Epithelial cell of proximal tubule (primary cell): ENCODE measurements at places on chromosomes 2 and 18.

- DNase-seq, result no peak
Measured at GRCh38 chr18:50397023-50397422, 22.2 kb downstream of the SKA1 start.

DNA sequence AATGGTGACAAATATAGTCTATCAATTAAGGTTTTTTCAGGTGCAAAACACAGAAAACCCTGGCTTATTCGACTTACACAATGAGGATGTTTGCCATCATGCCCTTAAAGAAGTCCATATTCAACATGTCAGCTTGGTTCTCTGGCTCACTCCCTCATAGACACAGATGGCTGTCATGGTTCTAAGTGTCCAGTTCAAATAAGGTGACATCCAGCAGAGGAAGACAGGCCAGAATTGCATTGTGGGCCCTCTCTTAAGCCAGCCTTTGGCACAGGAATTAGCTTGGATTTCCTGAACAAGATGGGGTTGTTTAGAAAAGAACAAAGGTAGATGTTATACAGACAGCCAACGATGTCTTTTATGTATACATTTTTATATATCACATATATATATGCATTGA is 18.7 kb upstream of the SLC1A4 start:
- DNase-seq, result no peak

DNA sequence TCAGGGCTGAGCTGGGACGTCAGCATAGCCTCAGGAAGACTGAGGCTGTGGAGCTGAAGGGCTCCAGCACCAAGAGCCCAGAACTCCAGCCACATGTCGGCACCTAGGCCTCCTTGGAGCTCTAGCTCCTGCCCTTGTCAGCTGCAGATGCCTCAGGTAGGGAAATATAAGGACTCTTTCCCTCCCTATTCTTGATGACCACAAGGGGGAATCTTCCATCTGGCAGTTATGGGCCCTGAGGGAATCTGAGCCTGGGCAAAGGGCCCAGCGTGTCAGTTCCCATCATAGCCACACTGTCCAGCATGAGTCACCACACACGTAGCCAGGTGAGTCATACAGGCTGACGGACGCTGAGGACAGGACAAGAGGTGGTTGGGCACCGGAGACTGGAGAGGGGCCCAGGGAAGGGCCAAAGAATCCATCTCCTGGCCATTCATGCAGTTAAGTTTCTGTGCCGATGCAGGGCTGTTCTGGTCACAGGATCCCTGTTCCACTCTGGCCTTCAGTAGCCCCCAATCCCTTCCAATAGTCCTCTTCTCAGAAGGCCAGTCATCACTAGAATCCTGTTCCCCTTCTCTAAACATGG is 1.8 kb downstream of the MPV17 start:
- peak; percentile 91 for DNase-seq

- no peak for DNase-seq
Measured at GRCh38 chr2:173713904-173714555, 251.1 kb downstream of the SP3 start.

DNA sequence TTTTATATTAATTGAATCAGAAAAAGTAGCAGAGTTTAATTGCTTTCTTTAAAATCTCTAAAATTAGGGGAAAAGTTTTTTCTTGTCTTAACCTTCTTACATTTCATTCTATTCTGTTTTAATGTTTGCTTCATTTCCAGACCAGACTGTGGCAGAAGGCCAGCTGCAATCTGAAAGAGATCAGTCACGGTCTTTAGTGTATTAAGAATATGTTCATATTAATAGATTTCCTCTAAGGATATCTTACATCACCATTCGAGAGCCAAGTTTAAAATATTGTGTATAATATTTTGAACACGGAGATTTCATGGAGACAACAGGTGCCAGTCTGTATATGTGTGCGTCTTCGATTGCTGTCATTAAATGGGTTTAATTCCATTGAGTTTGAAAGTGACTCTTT is 230.9 kb upstream of the ZSWIM2 start:
- no peak for DNase-seq

DNA sequence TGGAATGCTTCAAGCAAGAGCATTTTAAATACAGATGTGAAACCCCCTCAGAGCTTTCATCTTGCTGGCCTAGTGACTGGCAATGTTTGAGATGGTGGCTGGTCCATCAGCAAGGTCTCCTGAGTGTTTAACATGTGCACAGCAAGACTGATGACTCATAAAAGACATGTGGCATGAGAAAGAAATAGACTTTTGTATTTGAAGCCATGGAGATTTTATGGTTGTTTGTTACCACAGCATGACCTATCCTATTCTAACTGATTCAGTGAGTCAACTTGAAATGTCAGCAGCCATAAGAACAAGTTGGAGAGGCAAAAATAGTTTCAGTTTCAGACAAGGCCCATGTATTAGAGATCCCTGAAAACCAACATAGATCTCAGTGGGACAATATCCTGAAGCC is 154.7 kb upstream of the LYPD1 start:
- peak; percentile 26 for DNase-seq

DNA sequence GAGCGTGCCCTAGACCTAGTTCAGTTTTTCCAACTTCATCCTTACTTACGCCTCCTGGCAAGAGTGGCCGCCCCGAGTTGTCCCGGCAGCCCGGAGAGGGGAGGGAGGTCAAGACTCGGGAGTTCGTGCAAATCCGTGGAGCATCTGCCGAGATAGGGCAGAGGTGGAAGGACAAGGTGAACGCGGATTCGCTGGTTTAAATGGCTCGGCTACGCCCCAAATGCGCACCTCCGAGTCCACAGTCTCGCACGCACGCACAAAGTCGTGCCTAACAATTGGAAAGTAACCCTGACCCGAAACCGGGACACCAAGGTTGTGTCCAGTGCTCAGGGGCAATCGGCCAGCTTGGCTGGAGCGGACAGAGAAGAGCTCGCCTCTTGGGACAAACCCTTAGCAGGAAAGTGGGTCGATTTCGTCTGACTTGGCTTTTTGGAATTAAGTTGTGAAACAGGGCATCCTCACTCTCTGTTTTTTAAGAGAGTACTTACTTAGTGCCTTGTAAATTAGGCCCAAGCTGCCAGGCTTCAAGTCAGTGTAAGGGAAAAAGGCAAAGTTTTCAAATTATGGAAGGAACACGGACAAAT is 726 bp upstream of the SS18 start:
- no peak for DNase-seq

DNA sequence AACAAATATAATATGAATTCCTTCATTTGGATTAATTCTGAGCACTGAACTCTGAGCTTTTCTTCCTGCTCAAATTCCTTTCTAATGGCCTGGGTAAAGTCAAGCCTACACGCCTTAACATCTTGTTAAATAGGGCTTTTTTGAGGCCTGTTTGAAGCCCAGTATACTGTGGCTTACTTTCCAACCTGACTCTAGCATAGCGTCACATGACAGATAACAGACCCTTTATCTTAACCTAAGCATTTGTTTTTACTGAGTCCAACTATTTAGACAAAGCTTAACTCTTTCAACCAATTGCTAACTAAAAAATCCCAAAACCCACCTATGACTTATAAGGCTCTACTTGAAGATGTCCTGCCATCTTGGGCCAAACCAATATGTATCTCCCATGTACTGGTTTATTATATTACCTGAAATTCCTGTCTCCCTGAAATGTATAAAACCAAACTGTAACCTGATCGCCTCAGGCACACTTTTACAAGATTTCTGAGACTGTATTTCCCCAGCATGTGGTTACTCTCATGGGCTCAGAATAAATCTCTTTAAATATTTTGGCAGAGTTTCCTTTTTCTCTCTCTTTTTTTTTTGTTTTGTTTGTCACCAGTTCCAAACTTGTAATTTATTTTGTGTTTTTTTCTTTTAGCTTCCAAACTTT is 271.1 kb upstream of the VWC2L start:
- no peak for DNase-seq

DNA sequence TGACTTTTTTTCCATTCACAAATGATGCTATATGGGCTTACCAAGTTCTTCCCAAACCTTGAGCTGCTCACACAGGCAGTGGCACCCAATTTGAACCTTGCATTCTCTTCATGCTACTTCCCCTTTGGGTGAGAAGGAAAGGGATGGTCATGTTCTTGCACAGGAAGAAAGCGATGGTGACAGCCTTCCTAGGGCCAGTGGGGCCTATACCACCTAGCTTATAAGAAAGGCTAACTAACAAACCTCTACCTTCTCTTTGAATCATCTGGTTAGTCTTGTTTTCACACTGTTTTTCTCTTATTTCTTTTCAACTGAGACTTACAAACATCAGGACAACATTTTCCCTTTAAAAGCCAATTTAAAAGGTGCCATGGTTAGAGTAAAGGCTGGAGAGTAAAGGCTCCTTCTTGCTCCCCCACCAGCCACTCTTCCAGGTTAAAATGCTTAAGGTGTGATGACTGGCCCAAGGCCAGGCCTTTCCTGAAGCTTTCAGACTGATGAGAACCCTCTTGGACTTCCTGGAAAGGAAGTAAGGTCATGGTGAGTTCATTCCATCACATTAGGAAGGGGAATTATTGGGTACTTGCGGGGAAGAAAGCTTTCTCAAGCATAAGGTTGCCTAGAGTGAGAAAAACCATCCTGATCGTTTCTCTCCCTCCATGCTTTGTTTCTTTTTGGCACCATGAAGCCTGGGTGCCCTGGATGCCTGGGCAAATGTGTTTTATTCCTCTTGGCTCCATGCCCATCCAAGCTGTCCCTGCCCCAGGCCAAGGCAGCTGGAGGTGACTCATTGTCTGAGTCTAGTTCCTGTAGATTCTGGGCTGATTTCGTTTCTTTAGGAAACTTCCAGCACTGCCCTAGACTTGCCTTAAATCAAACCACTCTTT is 41.4 kb upstream of the ITGB6 start:
- DNase-seq, result peak; percentile 76

- no peak for DNase-seq
Measured at GRCh38 chr18:13323186-13323585, 104.6 kb downstream of the LDLRAD4 start.

- no peak for DNase-seq
Measured at GRCh38 chr2:19614066-19614465, 255.6 kb upstream of the OSR1 start.

GRCh38 chr18:32576296-32576916 is 105.7 kb upstream of the GAREM1 start:
- DNase-seq, result no peak

GRCh38 chr18:34771958-34772357 is 61.9 kb downstream of the DTNA start:
- no peak for DNase-seq

- DNase-seq, result no peak
Measured at GRCh38 chr2:72137498-72138010, 10.1 kb downstream of the CYP26B1 start.

- DNase-seq, result no peak
Measured at GRCh38 chr18:10301831-10302483, 152.5 kb upstream of the APCDD1 start.

GRCh38 chr2:31222071-31222470 is 4.8 kb upstream of the CAPN14 start:
- no peak for DNase-seq

GRCh38 chr2:17068021-17068420 is 402.4 kb upstream of the CYRIA start:
- no peak for DNase-seq

- DNase-seq, result no peak
Measured at GRCh38 chr2:133062931-133063665, 393.1 kb upstream of the LYPD1 start.

DNA sequence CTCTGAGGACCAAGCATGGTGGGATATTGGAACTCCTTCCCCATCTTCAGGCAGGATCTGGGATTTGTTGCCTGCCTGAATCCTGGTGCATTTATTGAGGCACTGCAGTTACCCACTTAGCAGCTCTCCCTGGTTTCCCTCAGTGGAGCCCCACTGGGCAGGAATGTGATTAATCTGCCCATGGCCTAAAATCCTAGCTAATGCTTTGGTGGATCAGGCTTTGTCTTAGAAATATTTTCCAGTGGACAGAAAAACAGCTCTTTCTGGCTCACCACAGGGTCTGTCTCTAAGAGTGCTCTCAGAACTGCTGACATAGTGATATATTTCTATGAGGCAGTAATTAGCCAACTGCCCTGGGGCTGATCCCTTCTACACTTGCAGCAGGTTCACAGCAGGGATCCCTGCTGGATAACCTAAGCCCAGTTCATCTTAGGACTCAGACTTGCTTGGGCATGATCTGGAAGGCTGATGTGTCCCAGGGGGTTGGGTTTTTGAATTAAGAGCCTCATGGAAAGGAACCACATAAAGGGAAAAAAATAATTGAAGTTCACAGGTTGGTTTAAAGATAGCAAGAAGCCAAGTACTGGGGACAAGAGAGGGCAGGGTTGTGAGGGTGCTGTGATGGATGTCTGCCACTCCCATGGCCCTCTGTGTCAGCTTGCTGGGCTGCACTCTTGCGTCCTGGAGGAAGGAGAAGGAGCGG is 44.3 kb upstream of the ZDBF2 start:
- no peak for DNase-seq

DNA sequence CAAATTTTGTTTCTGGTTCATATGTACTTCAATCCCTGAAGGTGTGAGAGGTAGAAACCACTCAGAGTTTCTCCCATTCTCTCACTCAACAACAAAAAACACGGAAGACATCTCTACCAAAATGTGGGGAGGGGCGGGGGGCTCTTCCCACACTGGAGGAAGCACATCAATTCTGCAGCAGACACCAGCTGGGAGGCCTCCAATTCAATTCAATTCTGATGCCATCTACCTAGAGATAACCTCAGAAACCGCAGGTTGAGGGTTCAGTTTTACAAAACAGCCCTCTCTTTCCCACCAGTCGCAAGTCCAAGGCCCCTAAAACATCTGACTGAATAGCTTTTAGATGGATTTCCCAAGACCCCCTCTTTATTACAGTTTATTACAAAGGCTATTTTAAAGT is 7.0 kb upstream of the MCFD2 start:
- DNase-seq, result no peak

DNA sequence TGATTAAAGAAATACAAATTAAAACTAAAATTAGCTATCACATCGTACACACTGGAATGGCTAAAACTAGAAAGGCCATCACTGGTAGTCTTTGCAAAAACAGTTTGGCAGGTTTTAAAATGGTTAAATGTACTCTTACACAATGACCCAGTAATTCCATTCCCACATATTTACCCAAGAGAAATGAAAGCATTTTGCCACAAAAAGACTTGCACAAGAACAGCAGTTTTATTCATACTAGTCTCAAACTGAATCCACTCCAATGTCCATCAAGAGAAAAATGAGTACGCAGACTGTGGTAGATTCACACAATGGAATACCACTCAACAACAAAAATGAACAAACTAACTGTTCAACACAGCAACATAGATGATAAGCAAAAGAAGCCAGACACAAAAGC is 29.1 kb downstream of the SP140L start:
- no peak for DNase-seq

DNA sequence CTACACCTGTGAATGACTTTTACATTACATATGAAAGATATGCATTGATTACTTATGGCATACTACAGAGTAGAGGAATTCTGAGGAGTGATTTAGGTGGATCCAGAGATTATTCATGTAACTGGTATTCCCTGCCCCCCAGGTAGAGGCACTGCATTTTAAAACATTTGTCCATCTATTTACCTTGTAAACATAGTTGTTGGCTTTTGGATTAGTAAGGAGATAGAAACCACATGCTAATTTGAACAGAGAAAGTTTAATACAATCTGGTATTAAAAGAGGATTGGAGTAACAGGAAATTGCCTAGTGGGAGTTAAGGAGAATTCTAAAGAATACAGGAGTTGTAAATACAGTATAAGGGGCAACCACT is 15.9 kb downstream of the GALNT3 start:
- DNase-seq, result no peak
